ENCODE measurements at places on chromosomes 1 and 21. TPM values are rescaled to one million over a fixed set of nuclear protein-coding genes. Genes with fewer than 3 reads are reported as not detected.

The NBPF6 gene
- total RNA-seq = not detected

The TMIGD3 gene
- total RNA-seq = 0.89 TPM

The SLX9 gene
- total RNA-seq = 77.4 TPM

The PSMB2 gene
- total RNA-seq = 37.0 TPM

The SPRR2G gene
- not detected for total RNA-seq

The TATDN3 gene
- total RNA-seq = 22.0 TPM

The TMOD4 gene
- total RNA-seq = not detected

The SYDE2 gene
- total RNA-seq = 21.4 TPM

The RPTN gene
- not detected for total RNA-seq

The C1orf21 gene
- 47.6 TPM for total RNA-seq

The CR1 gene
- 2.4 TPM for total RNA-seq

The SH3BGR gene
- 105 TPM for total RNA-seq

The PLA2G4A gene
- 2.1 TPM for total RNA-seq

The ANKRD65 gene
- 1.8 TPM for total RNA-seq

All from Right ventricle myocardium superior (tissue), 1 donor.